ENCODE measurements at places on chromosomes 3 and 15.

DNA sequence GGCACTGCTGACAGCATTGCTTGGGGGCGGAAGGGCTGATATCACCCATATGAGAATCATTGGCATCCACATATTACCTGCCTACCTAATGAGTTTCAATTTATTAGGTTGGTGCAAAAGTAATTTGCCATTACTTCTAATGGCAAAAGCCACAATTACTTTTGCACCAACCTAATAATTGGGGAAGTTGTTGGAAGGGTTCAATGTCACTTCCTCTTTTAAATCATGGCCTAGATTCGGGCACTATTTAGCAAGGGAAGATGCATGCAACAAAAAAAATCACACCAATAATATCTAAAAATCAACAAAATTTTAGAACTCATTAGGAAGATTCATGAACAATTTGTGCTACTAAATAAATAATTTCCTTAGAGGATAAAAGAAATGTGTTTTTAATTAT lies 56.0 kb upstream of the AGTR1 start:
- DNase-seq, result no peak

GRCh38 chr3:119468041-119468440 lies 722 bp upstream of the POGLUT1 start:
- DNase-seq, result no peak

GRCh38 chr3:111197485-111197884 lies 125.9 kb downstream of the NECTIN3 start:
- no peak for DNase-seq

GRCh38 chr3:177936721-177937120 lies 599.5 kb upstream of the KCNMB2 start:
- DNase-seq, result no peak

DNA sequence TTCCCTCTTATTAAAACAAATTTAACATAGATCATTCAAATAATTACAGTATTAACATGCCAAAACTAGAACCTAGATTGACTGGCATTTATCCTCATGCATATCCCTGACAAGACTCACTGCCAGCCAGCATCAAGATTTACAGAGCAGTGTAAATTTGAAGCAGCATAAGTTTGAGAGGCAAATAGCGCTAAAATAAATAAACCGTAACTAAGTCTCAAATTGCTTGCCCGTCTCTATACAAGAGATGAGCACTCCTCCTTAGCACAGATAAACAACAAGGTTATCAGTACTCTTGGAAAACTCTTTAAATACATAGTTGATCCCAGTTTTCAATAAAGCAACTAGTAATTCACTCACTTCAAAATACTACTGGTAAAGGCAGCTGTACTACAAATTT lies 29.6 kb downstream of the MSL2 start:
- DNase-seq, result no peak

DNA sequence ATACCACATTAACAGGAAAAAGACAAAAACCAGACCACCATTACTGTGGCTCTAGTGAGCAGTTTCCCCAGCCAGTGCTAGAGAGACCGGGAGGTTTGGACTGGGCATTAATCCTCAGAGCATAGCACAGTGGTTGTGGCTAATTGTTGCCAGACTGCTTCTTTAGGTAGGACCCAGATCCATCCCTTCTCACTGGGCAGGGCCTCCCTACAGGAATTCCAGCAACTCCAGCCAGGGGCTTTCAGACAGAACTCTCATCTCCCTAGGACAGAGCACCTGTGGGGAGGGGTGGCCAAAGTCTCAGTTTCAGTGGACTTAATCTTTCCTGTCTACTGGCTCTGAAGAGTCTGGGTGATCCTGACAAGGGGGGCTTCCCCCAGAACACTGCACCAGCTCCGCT lies 759.6 kb downstream of the SQOR start:
- DNase-seq, result no peak

DNA sequence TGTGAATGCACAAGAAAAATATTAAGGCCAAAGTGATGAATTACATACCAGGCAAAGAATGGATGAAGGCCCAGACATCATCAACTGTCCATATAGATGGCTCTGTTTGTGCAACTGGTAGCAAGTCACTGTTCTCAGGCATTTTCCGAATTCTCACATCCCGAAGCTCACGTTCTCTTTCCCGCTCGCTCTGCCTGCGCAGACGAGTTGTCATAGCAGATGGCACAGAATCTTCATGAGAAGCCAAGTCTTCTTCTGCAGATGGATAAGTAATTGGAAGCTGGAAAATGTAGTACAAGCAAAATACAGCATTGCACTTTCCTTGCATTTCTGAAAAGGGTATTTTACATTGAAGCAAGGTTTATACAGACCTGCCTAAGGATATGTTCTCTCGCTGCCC lies 64.6 kb downstream of the GPR160 start:
- DNase-seq, result no peak

DNA sequence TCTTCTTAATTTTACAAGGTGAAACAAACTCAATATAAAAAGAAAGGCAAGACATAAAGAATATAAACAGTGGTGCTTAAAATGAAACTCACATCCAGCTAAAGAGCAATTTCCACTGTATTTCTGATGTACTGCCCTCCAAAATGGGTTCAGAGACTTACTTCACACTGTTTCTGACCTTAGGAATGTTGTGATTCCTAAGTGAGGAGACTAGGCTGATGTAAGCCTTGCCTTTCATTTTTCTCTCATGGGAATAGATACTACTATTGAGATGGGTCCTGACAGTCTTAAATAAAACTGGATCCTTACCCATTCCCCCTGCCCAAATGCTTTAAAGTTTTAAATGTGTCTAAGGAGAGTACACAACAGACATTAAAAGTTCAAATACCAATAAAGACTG lies 86.9 kb downstream of the CBLB start:
- DNase-seq, result no peak

GRCh38 chr3:99470841-99471240 lies 167.6 kb upstream of the COL8A1 start:
- no peak for DNase-seq

GRCh38 chr15:75008221-75008625 lies 12.9 kb downstream of the SCAMP5 start:
- DNase-seq, result no peak

GRCh38 chr3:105140899-105141367 lies 225.8 kb upstream of the ALCAM start:
- no peak for DNase-seq

DNA sequence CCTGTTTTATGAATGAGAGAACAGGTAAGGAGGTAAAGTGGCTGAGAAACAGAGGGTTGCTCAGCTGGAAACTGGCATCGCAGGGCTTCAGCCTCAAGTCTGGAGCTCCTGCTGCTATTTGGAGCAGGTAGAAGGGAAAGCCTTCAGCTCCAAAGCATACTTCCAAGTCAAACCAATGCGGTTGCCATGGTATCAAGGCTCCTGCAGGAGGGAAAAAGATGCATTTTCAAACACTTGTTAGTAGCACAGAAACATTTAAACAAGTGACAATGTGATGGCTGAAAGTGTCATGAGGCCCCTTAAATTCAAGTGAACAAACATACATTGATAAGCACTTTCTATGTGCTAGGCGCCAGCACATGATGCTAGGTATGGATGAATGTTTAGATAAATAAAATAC lies 60.4 kb downstream of the RYR3 start:
- no peak for DNase-seq

GRCh38 chr15:91522605-91523332 lies 330.7 kb upstream of the SLCO3A1 start:
- DNase-seq, result no peak

DNA sequence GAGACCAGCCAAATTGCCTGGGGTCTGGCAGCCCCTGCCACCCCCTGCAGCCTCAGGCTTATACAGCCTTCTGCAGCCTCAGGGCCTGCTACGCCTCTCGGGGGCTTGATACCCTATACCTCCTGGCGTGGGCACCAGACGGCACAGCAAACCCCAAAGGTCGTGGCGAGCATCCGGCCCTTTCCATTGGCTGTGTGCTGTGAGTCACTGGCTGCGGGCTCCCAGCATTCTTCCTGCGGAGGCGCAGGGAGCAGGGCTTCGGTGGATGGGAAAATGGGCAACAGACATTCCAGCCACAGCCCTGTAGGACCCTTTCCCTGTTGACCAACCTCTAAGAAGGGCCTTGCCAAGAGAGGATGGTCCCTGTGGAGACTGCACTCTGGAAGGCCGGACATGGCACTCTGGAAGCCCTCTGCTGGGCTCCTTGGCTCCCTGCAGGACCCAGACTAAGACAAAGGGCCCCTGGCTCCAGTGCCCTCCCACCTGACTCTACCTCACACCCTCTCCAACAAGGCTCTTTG lies 59.6 kb downstream of the ITGA11 start:
- no peak for DNase-seq

DNA sequence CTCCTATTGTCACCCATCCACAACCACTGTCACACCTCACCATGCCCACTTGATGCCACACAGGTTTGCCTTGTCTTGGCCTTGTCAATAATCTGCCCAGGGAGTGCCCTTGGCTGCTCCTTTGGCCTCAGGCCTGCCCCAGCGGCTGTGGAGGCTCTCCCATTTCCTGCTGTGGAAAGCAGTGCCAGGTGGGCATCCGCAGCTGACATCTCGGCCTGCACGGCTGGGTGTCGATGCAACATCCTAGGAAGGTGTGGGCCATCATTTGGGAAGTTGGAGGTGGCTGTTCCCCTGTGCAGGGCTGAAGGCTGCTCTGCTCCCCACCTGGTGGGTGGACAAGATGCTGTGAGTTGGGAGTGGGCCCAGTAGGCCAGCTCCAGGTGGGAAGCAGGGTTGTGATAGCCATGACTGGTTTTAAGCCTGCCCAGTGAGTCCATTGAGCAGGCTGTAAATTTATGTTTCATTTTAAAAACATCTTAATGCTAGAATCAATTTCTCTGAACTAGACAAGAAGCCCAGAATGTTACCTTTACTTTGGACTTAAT lies 12.5 kb downstream of the DNAH1 start:
- no peak for DNase-seq

GRCh38 chr3:152267831-152268554 lies 736 bp upstream of the MBNL1 start:
- DNase-seq, result no peak

- DNase-seq, result no peak
Observed at GRCh38 chr15:75034615-75035014, 11.2 kb downstream of the PPCDC start.

- DNase-seq, result no peak
Observed at GRCh38 chr3:148694116-148694515, 3.6 kb upstream of the AGTR1 start.

- DNase-seq, result no peak
Observed at GRCh38 chr15:75045332-75046015, 22.1 kb downstream of the PPCDC start.

DNA sequence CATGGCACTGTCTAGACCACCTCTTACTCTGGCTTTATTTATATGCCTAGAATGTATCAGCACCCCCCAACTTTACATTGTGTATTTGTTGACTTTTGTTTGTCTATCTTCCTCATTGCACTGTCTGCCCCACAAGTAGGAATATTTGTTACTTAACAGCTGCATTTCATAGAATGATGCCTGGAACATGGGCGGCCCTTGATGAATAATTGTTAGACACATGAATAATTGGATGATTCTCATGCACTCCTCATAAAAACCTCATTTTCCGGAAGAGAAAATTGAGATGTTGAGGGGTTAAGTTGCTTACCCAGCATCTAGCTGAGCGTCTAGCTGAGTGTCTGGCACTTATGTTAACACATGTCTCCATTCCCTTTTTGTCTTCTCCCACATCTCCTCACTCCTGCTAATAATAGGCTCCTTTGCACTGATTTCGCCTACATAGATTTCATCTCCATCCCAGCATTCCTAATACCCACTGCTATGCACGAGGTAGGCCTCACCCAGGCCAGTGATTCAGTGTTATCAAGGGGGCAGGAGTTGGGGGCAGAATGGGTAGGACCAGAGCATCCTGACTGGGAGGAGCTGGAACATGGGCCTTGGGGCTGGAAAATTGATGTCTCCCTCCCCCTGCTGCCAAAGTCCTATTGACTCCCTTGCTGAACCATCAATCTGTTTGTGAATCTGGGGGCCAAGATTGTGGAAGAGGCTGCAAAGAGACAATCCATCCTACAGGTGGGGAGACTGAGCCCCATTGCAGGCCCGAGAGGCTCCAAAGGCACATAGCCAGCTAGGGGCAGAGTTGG lies 7.8 kb upstream of the WNT7A start:
- DNase-seq, result no peak

- no peak for DNase-seq
Observed at GRCh38 chr3:30181178-30181465, 425.3 kb upstream of the TGFBR2 start.

GRCh38 chr15:48012191-48012590 lies 108.6 kb upstream of the SLC24A5 start:
- DNase-seq, result no peak

- DNase-seq, result no peak
Observed at GRCh38 chr3:172188511-172188910, 149.1 kb downstream of the FNDC3B start.

DNA sequence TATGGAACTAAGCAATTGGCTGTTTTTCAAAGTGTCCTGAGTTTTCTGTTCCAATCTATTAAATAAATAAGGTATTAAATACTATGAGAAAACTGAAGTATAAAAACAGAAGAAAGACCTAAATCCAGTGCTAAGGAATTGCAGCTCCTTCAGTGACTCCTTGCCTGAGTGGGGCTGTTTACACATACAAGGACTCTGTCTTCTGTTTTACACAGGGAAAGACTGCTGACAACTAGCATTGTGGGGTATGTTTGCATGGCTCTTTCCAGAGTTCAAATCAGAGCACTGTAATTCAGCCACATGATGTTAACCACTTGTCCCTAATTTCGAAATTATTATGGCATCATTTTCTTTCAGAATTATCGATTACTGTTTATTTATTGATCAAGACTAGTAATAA lies 31.3 kb upstream of the MEIS2 start:
- no peak for DNase-seq

GRCh38 chr3:101926594-101927105 lies 77.3 kb downstream of the NFKBIZ start:
- DNase-seq, result no peak

Data from stimulated activated CD4-positive, alpha-beta T cell treated with anti-CD3 and anti-CD28 coated beads, TNF-alpha, amount 100 ng/mL, for 1 hour (primary cell).